ENCODE measurements at places on chromosomes 6 and 20. TPM values are rescaled to one million over a fixed set of nuclear protein-coding genes. Genes with fewer than 3 reads are reported as not detected.

The ENPP1 gene
- 2.9 TPM for total RNA-seq

The PDE7B gene
- total RNA-seq = 0.26 TPM

The CDH4 gene
- total RNA-seq = 2.2 TPM

The RBPJL gene
- total RNA-seq = not detected

The CCR6 gene
- total RNA-seq = 2.4 TPM

The COL9A3 gene
- total RNA-seq = 11.3 TPM

The TRIM15 gene
- total RNA-seq = 0.34 TPM

GRCh38 chr6:20811109-20811761 lies 277.0 kb downstream of the CDKAL1 start:
- no peaks in the 10 kb centered on the region for H3K36me3 ChIP-seq
- H3K27ac ChIP-seq = no peak overlapping the region
- H3K4me3 ChIP-seq = no peak overlapping the region
- peaks cover 14% of the 10 kb centered on the region for H3K4me1 ChIP-seq

DNA sequence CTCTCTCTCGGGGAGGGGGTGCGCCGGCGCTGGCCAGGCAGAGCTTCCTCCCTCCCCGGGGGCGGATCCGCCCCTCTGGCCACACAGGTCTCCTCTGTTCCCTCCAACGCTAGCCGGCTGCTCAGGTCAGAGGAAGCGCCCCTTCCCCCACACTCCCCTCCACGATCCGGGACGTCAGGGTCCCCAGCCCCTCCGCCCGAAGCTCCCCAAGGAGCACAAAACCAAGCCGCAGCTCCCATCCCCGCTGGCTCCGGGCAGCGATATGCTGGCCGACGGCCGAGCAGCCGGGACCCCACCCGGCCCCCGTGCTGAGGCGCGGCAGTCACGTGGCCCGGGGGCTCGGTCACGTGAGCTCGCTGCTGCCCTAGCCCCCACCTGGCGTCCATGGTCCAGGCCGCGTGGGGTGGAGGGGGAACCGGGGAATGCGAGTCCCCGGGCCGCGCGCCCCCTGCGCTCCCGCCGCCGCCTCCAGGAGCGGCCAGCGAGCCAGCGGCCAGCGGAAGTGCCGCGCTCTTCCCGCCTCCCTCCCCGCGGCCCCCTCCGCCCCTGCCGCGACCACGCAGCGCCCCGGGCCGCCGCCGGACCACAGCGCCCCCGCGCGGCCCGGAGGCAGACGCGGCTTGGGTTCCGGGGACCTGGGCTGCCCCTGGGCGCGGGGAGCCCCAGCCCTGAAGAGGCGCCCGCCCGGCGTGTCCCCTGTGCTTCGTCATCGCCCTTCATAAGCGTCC lies at the start of gene SLC35B2:
SLC35B2 (minus strand) TSS at position 504 of the 728 bp plus-strand sequence; CDS start at position 386, 118 bp downstream.
- DNase-seq = no peak
- H3K4me1 ChIP-seq = peaks cover 33% of the 10 kb centered on the region
- H3K4me3 ChIP-seq = peak within 1 kb of the TSS; percentile 95

DNA sequence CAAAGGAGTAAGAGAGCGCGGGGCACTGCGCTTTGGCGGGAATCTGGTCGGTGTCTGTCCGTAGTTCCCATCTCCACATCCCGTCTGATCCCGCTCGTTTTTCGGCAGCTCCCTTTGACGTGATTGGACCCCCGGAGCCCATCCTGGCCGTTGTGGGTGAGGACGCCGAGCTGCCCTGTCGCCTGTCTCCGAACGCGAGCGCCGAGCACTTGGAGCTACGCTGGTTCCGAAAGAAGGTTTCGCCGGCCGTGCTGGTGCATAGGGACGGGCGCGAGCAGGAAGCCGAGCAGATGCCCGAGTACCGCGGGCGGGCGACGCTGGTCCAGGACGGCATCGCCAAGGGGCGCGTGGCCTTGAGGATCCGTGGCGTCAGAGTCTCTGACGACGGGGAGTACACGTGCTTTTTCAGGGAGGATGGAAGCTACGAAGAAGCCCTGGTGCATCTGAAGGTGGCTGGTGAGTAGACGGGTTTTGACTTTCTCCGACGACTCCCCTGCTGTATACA lies 1.4 kb downstream of the BTN1A1 start:
- peaks cover 12% of the 10 kb centered on the region for H3K4me1 ChIP-seq
- no peak for DNase-seq
- no peak overlapping the region for H3K27ac ChIP-seq
- no peaks in the 10 kb centered on the region for H3K36me3 ChIP-seq
- H3K4me3 ChIP-seq = peak overlapping the region; percentile 41

GRCh38 chr6:1850121-1850839 lies 240.6 kb downstream of the FOXC1 start:
- H3K27me3 ChIP-seq = no peaks in the 10 kb centered on the region
- H3K4me3 ChIP-seq = no peak overlapping the region
- H3K27ac ChIP-seq = no peak overlapping the region
- no peak for DNase-seq

- H3K27me3 ChIP-seq = no peaks in the 10 kb centered on the region
- H3K4me3 ChIP-seq = no peak overlapping the region
- no peak overlapping the region for H3K27ac ChIP-seq
- H3K36me3 ChIP-seq = no peaks in the 10 kb centered on the region
- no peak for DNase-seq
Measured at GRCh38 chr6:1130709-1131108, 181.2 kb upstream of the FOXQ1 start.

GRCh38 chr20:31758991-31759390 lies 19.9 kb downstream of the TPX2 start:
- H3K4me3 ChIP-seq = no peak overlapping the region
- no peak for DNase-seq
- H3K27ac ChIP-seq = no peak overlapping the region
- H3K27me3 ChIP-seq = no peaks in the 10 kb centered on the region
- no peaks in the 10 kb centered on the region for H3K4me1 ChIP-seq
